Germinal center (tissue), 1 donor: ENCODE measurements at places on chromosomes 7 and 10.

DNA sequence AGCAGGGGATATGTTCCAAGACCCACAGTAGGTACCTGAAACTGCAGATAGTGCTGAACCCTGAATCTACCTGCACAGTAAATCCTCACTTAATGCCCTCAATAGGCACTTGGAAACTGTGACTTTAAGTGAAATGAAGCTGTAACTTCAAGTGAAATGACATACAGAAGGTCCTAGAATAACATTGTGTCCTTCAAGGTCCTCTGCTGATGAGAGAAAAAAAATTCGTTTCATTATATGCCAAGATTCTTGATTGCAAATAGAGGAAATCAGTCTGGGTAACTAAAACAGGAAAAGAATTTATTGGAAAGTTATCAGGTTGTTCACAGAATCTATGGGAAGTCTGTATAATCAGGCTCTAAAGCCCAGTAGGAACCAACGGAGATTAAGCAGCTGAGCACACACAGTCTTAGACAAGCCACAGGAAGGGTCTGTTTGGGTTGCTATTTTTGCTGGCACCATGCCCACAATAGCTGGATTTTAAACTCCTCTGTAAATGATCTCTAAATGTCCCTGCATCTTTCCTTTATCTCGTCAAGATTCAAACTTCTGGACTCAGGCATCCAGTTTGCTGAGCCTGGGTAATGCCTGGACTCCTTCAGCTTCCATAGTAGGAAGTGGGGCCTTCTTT lies 57.5 kb downstream of the EXOC4 start:
- DNase-seq: no peak

GRCh38 chr10:61313460-61313859 lies 139.7 kb downstream of the TMEM26 start:
- DNase-seq: no peak

- DNase-seq: no peak
Measured at GRCh38 chr7:99098286-99098823, 45.6 kb downstream of the SMURF1 start.

GRCh38 chr7:72754312-72754711 lies 73.7 kb downstream of the TYW1B start:
- no peak for DNase-seq

- no peak for DNase-seq
Measured at GRCh38 chr10:85612833-85613232, 753.8 kb downstream of the GRID1 start.

GRCh38 chr10:125448596-125448995 lies 234.4 kb downstream of the TEX36 start:
- no peak for DNase-seq

- DNase-seq: no peak
Measured at GRCh38 chr10:124693396-124693795, 50.8 kb downstream of the FAM53B start.

GRCh38 chr10:49141541-49142332 lies 7.9 kb upstream of the FAM170B start:
- no peak for DNase-seq

DNA sequence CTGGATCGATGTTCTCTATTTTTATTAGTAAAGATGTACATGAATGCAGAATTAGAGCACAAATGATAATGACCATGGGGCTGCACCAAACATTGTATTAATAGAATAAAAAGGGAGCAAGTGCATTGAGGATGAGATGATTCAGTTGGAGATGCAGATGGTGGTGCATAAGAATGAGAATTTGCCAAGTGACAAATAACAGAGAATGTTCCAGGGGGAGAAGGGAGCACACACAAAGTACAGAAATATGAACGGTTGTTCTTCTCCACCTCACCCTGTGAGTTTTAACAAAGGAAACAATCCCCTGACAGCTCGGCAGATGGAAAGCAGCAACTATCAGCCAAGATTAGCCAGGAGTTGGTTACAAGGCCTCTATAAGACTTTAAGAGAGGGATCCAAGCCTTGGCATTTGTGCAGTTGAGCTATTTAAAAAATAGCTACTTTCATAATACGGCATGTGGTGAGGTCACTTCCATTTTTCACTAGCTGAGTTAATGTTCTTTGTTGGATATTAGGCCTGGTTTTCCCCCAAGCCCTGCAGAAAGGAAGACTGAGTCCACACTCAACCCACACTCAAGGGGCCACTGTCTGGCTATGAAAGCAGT lies 462.5 kb downstream of the TNS3 start:
- no peak for DNase-seq

- DNase-seq: no peak
Measured at GRCh38 chr7:69091521-69091920, 506.8 kb upstream of the AUTS2 start.

GRCh38 chr7:111986601-111987000 lies 219.6 kb downstream of the DOCK4 start:
- no peak for DNase-seq

- peak; percentile 86 for DNase-seq
Measured at GRCh38 chr7:134126966-134127848, at the start of gene LRGUK. Gene LRGUK (plus strand): TSS chr7:134127340. CDS start chr7:134127368, 28 bp downstream.

GRCh38 chr7:150788474-150789269 lies 11.5 kb downstream of the TMEM176B start:
- no peak for DNase-seq

DNA sequence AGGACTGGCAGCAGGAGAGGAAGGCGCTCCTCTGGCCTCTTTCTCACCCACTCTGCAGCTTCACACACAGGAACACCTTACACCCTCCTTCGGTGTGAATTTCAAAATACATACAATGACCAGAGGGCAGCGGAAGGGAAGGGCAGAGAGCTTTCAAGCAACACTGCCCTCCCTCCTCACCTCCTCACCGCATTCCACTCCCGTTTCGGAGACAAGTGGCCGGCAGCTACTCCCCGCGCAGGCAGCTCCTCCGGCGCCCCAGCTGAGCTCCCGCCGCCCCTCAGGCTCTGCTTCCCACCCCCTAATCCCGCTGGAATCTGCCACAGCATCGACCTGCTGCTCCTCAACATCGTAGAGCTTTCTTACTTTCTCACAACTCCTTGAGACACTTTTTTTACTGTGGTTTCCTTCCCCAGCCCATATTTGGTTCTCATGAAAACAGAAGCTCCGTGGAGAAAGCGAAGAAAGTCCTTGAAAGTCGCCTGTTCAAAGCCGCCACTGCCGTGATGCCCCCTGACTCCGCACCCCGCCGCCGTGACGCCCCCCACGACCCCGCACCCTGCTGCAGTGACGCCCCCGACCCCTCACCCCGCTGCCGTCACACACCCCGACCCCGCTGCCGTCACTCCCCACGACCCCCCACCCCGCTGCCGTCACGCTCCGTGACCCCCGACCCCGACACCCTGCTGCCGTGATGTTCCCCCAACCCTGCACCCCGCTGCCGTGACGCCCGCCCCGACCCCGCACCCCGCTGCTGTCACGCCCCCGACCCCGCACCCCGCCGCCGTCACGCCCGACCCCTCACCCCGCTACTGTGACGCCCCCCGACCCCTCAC lies 14.6 kb upstream of the GPER1 start:
- no peak for DNase-seq

GRCh38 chr10:76205361-76205760 lies 773.9 kb downstream of the LRMDA start:
- no peak for DNase-seq

- DNase-seq: no peak
Measured at GRCh38 chr10:101760510-101760909, 15.4 kb downstream of the FGF8 start.

GRCh38 chr10:10798864-10799192 lies 218.8 kb upstream of the CELF2 start:
- no peak for DNase-seq

GRCh38 chr7:18210788-18211187 lies 183.1 kb upstream of the PRPS1L1 start:
- DNase-seq: no peak

DNA sequence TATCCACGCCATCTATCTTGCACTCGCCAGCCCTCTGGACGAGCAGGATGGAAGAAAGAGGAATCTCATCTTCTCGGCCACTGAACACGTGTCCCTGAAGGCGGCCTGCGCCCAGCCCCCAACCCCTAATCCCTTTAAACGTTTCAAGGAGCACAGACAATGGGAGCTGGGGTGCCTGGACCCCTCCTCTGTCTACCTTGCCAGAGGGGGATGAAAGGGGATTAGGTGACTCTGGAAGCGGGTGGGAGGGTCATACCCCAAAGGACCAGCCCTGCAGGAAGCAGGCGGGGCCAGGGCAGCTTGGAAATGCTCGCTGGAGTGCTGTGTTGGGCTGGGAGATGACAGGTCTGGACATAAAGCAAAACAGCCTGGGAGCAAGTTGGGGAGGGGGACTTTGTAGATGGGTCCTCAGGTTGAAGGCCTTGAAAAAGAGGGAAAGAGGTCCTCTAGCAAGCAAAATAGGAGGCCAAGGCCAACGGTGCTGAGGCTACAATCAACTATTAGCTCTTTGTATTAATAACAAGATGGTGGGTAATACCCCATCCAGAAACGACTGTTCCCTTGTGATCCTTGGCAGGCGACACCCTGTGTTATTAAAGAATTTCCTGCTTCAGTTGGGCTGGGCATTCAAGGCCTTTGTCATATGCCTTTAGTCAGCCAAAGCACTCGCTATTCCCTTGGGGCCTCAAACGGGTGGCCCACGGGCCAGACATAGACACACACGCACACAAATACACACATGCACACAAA lies 126.5 kb upstream of the UNC5B start:
- no peak for DNase-seq

DNA sequence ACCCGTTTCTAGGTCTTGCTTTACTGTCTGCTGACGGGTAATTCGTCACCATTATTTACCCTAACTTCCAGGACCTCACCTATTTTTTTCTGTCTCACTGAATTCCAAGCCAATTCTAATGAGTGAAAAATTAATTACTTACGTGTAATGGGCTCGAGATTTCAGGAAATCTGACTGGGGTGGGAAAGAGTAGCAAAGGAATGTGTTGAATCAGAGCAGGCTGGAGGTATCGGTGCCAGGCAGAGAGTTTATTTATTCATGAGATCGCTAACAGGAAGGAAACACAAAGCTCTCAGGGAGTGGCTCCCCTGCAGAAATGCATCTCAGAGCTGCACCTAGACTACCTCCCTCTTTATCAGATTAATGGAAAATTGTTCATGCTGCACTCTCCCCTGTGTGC lies 4.0 kb upstream of the DIP2C start:
- DNase-seq: no peak

DNA sequence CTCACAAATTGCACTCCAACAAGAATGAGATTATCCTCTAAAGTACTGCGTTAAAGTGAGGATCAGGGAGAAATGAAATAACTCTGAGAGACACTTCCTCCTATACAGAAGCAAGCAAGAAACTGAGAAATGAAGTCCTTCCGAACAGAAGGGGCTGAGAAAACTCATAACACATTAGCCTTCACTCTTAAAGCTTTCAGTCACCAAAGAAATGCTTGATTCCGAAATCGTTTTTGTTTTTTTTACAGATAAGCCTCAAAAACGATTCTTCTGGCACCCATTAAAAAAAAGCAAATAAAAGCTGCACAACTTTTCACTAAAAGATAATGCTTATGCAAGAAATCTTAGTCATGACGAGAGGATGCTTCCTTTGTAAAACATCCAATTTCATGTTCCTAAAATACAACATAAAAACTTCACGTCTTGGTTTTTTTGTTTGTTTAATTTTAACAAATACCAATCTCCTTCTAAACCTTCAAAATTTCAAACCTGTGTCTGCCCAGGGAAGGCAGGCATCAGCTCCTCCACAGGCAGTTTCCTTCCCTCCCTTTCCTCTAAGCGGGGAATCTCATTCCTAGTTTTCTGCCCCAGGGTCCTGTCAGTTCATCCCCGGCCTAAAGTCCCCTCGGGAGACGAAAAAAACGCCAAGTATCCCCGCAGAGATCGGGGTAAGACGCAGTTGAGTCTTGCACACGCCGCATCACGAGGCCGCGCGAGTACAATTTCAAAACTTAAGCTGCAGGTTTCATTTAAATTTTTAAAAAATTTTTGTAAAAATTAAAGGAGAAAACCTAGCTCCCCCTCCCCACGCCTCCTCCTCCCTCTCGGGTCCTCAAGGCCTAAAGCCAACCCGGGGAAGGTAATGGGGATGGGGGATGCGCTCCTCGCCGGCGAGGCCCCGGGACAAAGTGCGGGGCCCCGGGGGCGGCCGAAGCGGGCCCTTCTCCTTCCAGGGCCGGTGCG lies 1.1 kb downstream of the BAZ1B start:
- peak; percentile 16 for DNase-seq

GRCh38 chr7:139783647-139784385 lies 6.0 kb upstream of the HIPK2 start:
- no peak for DNase-seq

DNA sequence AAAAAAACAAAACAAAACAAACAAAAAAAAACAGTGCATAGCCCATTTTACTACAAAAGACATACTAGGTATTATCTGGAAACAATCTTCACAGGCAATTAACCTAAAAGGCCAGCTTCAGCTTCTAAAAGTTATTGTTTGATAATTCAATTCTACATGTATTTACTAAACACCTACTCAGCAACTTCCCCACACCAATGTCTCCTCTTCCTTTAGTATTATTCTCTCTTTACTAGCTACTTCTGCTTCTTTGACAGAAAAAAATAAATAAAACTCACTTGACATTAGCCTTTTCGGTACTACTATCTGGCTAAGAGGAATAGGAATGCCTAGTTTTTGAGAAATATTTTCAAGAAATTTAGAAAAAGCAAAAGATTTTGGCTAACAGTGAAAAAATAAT lies 2.8 kb downstream of the TM9SF3 start:
- DNase-seq: no peak
